NCI-H2081 (cell line): ENCODE measurements at places on chromosomes 3 and 15.

DNA sequence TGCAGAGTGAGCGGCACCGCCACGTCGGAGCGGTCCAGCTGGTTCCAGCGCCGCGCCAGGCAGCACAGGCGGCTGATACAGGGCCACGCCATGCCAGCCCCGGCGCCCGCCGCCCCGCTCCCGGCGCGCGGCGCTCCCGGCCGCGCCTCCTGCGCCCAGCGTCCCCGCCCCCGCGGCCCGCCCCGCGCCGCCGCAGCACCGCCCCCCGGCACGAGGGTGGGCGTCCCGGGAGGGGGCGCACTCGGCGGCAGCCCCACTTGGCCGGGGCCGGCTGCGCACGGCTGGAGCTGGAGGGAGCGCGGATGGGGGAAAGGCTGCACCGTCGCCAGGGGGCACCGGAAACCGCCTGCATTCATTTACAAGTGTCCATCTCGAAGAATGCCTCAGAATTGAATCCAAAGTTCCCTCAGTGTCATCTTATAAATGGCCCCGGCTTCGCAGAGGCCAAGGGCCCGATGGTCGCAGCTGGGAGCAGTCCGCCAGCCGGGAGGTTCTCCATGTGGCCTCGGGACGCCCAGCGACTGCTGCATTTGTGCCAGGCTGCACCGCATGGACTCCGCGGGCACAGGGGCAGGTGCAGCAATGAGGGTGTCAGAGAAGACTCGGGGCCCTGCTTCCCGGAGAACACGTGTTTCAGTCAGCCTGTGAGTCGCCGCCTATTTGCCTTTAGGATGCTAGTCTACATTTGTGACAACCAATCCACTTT lies at the start of gene MAP6D1:
Gene MAP6D1 (minus strand): TSS at position 122 of the 706 bp plus-strand sequence. CDS start 30 bp downstream, at position 92.
- peak; percentile 56 for DNase-seq

- DNase-seq = no peak
Measured at GRCh38 chr3:14834807-14835466, 16.2 kb downstream of the FGD5 start.

DNA sequence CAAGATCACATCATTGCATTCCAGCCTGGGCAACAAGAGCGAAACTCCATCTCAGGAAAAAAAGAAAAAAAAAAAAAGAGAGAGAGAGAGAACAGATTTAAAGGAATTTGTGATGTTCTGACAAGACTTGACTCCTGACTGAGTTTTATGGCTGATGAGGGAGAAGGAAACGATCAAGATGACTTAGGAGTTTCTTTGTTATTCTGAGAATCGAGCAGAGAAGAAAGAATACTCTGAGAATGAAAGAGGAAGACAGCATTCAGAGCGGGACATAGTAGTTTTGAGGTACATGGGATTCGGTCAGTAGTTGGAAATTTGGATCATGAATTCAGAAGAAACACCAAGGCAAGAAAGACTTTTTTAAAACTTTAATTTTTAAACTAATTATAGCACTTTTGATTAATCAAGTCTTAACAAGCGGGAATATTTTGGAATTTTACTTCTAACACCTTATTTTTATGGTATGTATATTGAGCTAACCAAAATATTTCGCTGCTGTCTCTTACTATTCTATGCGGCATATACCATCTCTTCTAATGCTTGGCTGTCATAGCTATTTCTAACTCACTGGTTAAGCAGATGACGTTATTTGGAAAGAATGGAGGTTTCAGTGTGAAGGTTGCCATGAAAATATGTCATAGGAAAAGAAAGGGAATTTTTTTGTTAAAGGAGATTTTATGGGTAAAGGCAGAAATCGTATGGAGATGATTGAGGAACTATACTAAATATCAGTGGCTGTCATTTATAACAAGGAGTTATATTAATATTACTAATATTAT lies 644.1 kb downstream of the RBMS3 start:
- no peak for DNase-seq

DNA sequence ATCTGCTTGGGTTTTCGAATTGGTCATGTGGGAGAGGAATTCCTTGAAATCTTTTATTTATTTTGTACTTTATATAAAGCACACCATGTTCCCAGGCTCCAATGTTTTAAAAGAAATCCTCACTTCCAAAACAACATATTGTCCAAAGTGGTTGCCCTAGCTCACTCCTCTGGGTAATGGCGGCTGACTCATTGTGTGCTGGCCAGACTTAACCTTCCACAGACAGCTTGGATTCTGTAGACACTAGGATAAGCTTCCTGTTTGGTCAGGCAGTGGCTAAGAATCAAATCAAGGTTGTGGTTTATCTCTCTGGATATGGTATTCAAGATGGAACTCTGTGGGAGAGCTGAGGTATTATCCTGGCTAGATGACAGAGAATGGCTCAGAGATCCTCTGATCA lies 55.8 kb upstream of the FAM98B start:
- no peak for DNase-seq

- no peak for DNase-seq
Measured at GRCh38 chr3:197746209-197746608, 3.5 kb upstream of the FYTTD1 start.

- no peak for DNase-seq
Measured at GRCh38 chr3:52305926-52306325, 10.2 kb upstream of the DNAH1 start.

DNA sequence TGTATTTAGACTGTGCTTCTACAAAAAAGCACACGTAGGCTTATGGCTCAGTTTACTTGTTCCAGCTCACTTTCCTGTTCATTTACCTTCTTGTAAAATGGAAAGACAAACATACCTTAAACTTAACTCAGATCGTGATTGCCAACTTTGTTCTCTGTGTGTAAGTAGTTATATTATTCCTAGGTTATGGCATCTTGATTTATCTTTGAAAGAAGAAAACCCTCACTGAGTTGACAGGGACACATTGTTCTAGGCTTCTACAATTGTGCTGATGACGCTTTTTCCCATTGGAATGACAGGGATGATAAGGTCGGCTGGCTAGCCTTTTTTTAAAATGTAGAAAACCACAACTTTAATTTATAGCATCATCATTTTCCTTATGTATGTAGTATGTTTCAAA lies 140.7 kb downstream of the IGF1R start:
- DNase-seq = no peak

GRCh38 chr15:28021281-28022039 lies 77.7 kb downstream of the OCA2 start:
- DNase-seq = peak; percentile 95

GRCh38 chr3:190053919-190054672 lies 66.6 kb downstream of the P3H2 start:
- no peak for DNase-seq

DNA sequence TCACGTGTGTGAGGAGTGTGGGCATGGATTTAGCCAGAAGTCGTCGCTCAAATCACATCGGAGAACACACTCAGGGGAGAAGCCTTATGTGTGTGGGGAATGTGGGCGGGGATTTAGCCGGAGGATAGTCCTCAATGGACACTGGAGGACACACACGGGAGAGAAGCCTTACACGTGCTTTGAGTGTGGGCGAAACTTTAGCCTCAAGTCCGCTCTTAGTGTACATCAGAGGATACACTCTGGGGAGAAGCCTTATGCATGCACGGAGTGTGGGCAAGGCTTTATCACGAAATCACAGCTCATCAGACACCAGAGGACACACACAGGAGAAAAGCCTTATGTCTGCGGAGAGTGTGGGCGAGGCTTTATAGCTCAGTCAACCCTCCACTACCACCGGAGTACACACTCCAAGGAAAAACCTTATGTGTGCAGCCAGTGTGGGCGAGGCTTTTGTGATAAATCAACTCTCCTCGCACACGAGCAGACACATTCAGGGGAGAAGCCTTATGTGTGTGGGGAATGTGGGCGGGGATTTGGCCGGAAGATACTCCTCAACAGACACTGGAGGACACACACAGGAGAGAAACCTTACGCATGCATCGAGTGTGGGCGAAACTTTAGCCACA lies 28.1 kb downstream of the ZNF589 start:
- DNase-seq = no peak

DNA sequence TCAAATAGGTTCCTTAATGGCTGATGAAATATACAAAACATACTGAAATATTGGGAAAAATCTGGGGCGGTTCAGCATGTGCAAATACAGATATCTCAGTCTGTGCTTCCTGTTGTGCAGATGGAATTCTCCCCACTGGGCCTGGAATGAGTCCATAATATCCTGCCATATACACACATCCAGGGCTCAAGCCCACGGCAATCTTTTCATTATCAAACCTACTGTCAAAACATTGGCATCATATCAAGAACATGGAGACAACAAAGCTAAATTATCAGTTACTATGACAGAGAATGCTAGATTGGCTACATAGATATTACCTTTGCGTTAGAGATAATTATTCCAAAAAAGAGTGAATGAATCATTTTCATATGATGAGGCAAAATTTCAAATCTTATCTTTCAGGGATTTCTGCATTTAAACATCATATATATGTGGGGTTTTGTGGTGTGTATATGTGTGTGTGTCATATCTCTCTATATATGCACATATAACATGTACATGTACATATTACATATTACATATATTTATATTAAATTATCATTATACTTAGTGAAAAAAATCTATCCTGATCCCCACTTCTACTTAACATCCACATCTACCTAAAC lies 713.3 kb downstream of the GBE1 start:
- peak; percentile 60 for DNase-seq

- no peak for DNase-seq
Measured at GRCh38 chr3:115864911-115865310, 241.6 kb downstream of the GAP43 start.

DNA sequence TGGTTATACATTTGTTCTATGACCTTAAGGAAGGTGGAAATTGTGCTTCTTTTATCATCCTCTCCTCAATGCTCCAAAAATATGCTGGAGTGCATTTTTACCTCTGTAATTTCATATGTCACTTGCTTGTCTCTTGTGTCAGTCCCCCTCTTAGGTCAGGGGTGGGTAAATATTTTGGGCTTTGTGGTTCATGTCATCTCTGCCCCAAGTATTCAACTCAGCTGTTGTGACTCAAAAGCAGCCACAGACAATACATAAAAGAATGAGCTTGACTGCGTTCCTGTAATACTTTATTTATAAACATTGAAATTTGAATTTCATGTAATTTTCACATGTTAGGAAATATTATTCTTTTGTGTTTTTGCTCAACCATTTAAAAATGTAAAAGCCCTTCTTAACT lies 60.4 kb upstream of the SLC24A5 start:
- DNase-seq = no peak

- DNase-seq = no peak
Measured at GRCh38 chr15:39246523-39246922, 334.4 kb upstream of the THBS1 start.

DNA sequence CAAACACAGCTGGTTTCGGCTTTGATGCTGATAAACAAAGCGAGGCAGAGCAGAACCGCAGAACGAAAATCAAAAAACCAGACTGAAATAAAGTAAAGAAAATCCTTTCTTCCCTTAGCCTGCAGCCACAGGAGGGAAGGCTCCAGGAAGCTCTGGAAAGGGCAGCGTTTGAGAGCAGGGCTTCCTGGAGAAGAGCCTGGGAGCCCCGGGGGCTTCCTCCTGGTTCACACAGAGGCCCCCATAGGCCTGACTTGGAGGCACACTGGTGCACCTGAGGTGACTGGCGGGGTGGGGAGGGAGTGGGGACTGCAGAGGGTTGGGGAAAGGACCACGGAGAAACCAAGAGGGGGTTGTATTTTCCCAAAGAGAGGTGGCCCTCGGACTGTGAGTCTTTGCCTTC lies 98.8 kb upstream of the WNT5A start:
- DNase-seq = no peak

DNA sequence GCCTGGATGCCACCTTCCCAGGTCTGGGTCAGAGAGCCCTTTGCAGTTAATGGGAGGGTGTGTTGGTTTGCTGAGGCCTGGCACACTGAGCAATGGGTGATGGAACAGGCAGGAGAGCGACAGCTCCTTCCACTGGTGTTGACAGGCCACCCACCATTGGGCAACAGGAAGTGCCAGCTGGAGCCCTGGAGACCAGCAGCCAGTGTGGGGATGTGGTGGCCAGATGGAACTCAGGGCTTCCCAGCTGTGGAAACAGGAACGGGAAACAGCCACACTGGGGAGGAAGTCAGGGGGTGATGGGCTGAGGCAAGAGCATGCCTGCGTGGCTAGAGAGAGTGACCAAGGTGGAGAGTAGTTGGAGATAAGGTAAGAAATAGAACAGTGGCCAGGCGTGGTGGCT lies 9.3 kb downstream of the PSTPIP1 start:
- no peak for DNase-seq

GRCh38 chr15:58222679-58223078 lies 84.5 kb downstream of the AQP9 start:
- no peak for DNase-seq

GRCh38 chr3:159593927-159594605 lies 394.6 kb upstream of the IL12A start:
- peak; percentile 32 for DNase-seq

DNA sequence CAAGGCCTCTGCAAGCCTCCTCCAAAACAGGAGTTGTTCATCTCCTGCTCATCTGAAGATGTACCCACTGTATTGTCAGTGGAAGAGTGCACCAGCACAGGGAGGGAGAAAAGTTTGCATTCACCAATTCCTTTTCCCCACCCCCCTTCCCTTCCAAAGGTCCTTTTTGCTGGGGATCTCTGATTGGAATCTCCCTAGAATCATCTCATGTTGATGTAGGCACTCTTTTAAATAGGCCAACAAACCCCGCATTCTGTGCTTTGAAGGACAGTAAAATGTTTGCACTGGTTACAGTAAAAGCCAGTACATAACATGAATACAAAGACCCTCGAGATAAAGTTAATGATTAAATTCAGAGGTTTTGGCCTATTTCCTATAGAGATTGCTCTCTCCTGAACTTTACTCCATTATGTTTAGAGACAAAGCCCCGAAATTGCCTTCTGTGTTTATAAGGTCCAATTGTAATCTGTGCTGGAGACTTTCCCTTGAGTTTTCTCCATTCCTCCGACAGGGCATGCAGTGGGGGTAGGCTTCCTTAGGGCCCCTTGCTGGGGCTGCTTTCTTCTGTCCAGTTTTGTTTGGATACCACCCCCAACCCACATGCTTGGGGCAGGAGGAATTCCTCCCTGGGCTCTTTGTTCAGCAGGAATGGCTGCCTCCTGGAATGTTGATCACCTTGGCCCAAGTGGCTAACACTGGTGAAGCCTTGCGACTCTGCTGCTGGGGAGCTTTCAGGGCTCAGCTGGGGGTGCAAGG lies 22.5 kb downstream of the TRIM71 start:
- no peak for DNase-seq

DNA sequence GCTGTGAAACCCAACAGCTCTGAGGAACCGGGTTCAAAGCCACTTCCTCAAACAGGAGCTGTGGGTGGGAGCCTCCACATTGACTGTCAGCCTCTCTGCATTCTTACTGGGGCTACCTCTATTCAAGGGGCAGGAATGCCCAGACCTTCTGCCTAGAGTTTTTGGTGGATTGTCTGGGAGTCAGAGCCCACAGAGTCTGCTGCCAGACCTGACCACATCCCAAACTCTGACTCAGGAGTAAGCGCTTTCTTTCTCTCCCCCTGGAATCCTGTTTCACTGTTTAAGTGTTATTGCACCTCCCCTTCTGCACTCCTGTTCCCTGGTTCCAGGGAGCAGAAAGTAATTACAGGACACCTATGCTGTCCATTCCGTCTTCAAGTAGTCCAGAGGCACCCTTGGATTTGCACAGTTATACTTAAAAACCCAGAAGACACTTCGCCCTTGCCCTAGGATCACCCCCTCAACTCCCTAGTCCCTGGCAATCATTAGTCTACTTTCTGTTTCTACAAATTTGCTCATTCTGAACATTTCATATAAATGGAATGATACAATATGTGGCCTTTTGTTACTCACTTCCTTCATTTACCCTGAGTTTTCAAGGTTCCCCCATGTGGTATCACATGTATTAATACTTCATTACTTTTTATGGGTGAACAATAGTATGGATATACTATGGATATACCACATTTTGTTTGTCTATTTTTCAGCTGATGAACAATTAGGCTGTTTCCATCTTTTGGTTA lies 37.9 kb upstream of the TJP1 start:
- DNase-seq = no peak

GRCh38 chr3:165852191-165852590 lies 15.0 kb upstream of the BCHE start:
- DNase-seq = no peak
